Osteocyte (in vitro differentiated cells): ENCODE measurements at places on chromosomes 1 and 21.
A peak's percentile ranks its signal among the peaks of the same experiment; 100 is the strongest.

DNA sequence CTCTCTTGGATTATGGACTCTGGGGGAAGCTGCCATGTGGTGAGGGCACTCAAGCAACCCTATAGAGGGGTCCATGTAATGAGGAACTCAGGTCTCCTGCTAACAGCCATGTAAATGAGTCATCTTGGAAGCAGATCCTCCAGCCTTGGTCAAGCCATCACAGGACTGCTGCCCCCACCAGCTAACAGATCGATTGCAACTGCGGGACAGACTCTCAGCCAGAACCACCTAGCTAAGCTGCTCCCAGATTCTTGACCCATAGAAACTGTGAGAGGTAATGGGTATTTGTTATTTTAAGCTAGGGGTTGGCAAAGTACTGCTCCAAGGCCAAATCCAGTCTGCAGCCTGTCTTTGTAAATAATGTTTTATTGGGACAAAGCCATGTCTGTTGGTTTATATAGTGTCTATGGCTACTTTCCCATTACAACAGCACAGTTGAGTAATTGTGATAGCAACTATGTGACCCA, 27.6 kb upstream of the MAP3K7CL start:
- H3K27me3 ChIP-seq = no peaks in the 10 kb centered on the region
- DNase-seq = no peak
- no peak overlapping the region for H3K27ac ChIP-seq
- H3K4me3 ChIP-seq = no peak overlapping the region
- H3K36me3 ChIP-seq = no peaks in the 10 kb centered on the region
- peaks cover 26% of the 10 kb centered on the region for H3K4me1 ChIP-seq

GRCh38 chr1:206456577-206457370, 13.5 kb upstream of the IKBKE start:
- peaks cover 25% of the 10 kb centered on the region for H3K4me1 ChIP-seq
- no peaks in the 10 kb centered on the region for H3K27me3 ChIP-seq
- no peak overlapping the region for H3K4me3 ChIP-seq
- no peak overlapping the region for H3K27ac ChIP-seq
- no peak for DNase-seq

DNA sequence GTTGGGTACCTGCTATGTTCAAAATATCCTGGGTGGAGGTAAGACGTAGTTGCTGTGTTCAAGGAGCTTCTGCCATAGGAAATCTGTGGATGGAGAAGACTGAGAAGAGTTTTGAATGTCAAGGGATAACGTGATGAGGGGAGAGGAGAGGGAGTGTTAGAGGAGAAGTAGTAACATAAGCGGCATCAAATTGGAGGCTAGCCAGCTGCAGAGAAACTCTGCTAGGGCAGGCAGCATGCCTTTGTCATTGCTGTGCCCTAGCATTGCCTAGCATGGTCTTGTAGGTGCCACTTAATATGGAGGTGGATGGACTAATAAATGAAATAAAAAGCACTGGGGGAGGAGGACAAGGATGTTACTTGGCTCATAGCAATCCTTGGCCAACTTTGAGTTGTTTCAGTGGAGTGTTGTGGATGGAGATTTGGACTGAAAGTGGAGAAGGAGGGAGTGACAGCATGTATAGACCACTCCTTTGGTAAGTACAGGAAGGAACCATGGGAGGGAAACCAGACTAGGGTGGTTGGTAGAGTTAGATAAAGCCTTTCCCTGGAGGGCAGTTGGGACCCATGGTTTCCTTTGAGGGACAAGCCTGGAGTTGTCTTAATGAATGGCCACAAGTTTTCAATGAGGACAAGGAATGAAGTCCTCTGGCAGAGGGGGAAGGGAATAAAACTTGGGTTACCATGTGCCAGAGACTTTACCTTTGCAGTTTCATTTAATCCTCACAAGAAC, 6.3 kb downstream of the VANGL1 start:
- peaks cover 11% of the 10 kb centered on the region for H3K36me3 ChIP-seq
- H3K4me1 ChIP-seq = peaks cover 26% of the 10 kb centered on the region
- no peak overlapping the region for H3K27ac ChIP-seq

GRCh38 chr1:23184212-23184934, 15.7 kb upstream of the LUZP1 start:
- H3K4me3 ChIP-seq = peak overlapping the region; percentile 72
- no peaks in the 10 kb centered on the region for H3K27me3 ChIP-seq
- no peak overlapping the region for H3K27ac ChIP-seq
- H3K36me3 ChIP-seq = no peaks in the 10 kb centered on the region
- peaks cover 19% of the 10 kb centered on the region for H3K4me1 ChIP-seq
